ENCODE measurements at places on chromosomes 5 and 9. TPM values are rescaled to one million over a fixed set of nuclear protein-coding genes. Genes with fewer than 3 reads are reported as not detected.

IL11RA gene
- total RNA-seq = 18.7 TPM

TMOD1 gene
- total RNA-seq = 11.3 TPM

OBP2B gene
- total RNA-seq = not detected

DNA sequence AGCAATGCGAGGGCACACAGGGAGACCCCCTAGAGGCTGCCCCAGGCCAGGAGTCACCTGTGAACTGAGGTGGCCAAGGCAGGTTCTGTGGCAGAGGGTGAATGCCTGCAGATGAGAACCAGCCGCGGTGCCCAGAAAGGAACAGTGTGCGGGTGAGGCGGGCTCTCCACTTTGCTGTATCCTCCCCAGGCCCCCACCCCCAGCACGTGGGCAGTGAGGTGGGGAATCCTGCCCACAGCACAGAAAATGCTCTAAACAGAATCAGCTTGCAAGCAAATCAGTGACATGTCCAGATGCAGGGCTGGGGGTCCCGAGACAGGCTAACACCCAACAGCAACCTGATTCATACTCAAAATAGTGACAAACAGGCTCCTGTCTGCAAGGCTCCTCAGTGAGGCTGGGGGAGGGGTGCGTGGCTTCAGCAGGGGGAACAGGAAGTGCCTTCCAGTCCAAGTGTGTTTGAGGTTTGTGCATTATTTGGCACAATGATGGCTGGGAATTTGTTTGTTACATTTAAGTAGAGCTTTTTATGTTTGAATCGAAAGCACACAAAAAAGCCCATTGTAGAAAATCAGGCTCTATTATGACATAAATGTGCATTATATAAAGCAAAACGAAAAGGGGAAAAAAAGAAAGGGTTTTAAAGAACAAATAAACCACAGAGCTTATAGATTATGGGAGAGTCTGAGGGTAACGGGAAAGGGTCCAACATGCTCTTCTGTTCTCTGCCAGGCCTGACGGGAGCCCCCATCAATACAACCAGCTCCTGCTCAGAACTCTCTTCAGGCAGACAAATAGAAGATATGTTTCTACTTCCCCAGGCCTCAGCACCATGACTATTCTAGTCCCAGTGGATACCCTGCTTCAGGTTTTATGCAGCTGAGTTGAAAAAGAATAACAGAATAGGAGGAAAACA is 201.3 kb downstream of the HSD17B3 start:
- DNase-seq = no peak

- no peak for DNase-seq
These were observed 505.1 kb downstream of the TLR4 start for GRCh38 chr9:118209343-118209742.

DNA sequence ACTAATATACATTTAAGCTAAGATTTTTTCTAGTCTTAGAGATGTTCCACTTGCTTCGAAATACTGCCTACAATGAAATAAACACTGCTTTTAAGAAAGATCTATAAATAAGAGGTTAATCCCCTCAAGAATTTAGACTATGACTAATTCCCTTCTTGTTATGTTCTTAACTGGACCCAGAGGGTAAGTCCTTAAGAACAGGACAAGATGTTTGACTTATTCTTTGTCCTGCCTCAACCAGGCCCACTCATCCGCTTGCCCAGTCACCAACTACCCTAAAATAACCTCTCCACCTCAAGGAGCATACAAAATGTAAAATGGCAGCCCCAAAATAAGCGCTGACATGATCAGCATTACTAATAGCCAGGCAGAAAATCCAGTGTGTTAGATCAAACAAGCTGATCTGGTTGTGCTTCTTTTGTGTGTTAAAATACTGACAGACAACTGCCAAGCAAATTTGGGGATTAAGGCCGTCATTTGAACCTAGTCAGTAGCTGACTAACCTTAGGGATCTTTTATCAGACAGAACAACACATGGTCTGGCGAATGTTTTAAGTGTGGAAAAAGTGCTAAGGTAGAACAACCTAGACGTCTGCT is 93.7 kb upstream of the SMC5 start:
- DNase-seq = no peak

DNA sequence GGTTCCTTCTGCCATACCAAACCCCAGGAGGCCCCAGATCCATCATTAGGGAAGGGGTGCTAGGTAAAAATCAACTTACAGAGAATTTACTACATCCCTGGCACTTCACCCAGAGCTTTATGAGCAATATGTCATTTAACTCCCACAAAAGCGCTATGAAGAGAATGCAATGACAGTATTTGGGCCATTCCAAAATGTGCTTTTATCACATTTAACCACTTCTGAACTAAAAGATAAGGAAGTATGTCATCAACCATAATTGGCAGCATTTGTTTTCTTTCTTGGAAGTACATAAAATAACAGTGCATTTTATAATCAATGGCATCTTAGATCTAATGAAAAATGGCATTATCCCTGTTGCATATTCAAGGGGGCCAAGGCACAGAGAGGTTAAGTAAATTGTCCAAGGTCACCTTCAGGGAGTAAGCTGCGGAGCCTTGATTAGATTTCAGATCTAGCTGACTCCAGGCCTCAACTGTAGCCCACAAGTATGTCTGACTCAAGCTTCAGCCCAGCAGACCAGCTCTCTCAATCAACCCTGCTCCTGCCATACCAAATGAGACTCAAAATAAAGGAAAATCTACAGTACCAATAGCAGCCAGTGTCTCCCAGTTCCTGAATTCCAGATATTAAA is 16.5 kb downstream of the SH3TC2 start:
- no peak for DNase-seq

FOXE1 gene
- total RNA-seq = not detected

DNA sequence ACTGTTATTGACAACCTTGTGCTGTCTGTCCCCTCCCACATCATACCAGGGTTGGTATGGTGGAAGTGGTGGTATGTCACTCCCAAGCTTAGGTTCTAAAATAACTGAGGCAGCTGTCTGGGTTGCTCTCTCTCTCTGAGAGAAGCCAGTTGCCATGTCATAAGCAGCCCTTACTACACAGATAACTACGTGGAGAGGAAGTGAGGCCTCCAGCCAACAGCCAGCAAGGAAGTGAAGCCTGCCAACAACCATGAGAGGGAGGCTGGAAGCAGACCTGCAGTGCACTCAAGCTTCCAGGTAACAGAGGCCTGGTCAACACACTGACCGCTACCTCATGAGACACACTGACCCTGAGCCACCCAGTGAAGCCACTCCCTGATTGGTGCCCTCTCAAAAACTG is 18.6 kb downstream of the CTNNAL1 start:
- DNase-seq = no peak

ANKS6 gene
- 26.7 TPM for total RNA-seq

DNA sequence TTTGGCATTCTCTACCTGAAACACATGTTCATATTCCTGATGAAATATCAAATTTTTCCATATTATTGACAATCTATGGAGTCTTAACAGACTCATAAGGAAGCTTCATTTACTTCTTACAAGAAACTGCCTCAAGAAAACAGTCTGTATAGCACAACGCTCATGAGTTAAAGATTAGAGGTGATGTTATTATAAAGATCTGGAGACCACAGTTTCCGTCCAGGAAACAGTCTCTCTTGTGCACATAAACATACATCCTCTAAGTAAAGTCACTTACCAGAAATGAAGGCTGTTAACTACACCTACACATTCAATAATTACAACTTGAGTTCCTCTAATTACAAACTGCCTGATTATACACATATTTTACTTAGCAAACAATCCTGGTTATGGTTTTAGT is 86.9 kb downstream of the RAPGEF6 start:
- no peak for DNase-seq

NR6A1 gene
- 4.0 TPM for total RNA-seq

PLAA gene
- 22.1 TPM for total RNA-seq

All from upper lobe of right lung (tissue), 1 donor.